IMR-90 (cell line): ENCODE measurements at places on chromosomes 7 and 10. TPM values are rescaled to one million over a fixed set of nuclear protein-coding genes. Genes with fewer than 3 reads are reported as not detected.
A peak's percentile ranks its signal among the peaks of the same experiment; 100 is the strongest.

GRCh38 chr10:123380491-123381085, 226.4 kb downstream of the BUB3 start:
- no peak for DNase-seq

The NYAP1 gene
- total RNA-seq, result 0.18 and 0.28 TPM in 2 replicates

- DNase-seq, result peak; percentile 11
Measured at GRCh38 chr7:44738051-44738723, 10.5 kb upstream of the ZMIZ2 start.

- DNase-seq, result no peak
Measured at GRCh38 chr10:84957427-84957826, 629.0 kb downstream of the CCSER2 start.

The TAS2R16 gene
- not detected in 2 replicates for total RNA-seq

GRCh38 chr7:126715076-126715475, 537.7 kb downstream of the GRM8 start:
- DNase-seq, result no peak

- no peak for DNase-seq
Measured at GRCh38 chr7:97001656-97002554, 3.4 kb upstream of the DLX6 start.

The ACTL6B gene
- not detected in 2 replicates for total RNA-seq

The AIMP2 gene
- 46.9 and 58.6 TPM in 2 replicates for total RNA-seq

GRCh38 chr7:102412548-102412947, 16.4 kb downstream of the PRKRIP1 start:
- DNase-seq, result peak; percentile 13

DNA sequence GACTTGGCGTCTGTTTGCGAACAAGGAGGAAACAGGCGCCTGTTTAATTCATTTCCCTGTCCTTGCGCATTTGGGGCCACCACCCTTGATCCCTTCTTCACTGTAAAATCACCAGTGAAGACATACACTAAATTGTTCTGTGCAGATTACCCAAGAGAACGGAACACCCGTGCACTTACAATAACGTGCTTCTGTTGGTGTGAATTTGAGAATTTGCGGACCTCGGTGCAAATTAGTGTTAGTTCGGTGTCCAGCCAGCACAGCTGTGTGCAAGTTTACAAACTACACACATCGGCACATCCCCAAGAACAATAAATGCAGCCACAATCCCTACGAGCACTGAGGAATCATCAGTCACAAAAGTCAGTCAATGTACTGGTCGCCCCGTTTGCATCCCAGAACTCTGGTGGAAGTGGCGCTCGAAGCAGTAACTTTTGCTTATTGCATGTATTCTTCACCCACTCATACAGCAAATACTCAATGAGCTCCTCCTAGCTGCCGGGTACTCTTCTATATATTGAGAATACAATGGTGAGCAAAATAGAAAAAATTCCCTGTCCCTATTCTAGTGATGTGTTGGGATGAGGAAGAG, 786 bp upstream of the CNOT4 start:
- peak; percentile 41 for DNase-seq

- DNase-seq, result peak; percentile 76
Measured at GRCh38 chr7:121278120-121279021, 50.4 kb upstream of the WNT16 start.

The NPFFR1 gene
- not detected in 2 replicates for total RNA-seq

- no peak for DNase-seq
Measured at GRCh38 chr10:43926875-43927406, 278.3 kb upstream of the ZNF32 start.

The NCF1 gene
- not detected in 2 replicates for total RNA-seq

DNA sequence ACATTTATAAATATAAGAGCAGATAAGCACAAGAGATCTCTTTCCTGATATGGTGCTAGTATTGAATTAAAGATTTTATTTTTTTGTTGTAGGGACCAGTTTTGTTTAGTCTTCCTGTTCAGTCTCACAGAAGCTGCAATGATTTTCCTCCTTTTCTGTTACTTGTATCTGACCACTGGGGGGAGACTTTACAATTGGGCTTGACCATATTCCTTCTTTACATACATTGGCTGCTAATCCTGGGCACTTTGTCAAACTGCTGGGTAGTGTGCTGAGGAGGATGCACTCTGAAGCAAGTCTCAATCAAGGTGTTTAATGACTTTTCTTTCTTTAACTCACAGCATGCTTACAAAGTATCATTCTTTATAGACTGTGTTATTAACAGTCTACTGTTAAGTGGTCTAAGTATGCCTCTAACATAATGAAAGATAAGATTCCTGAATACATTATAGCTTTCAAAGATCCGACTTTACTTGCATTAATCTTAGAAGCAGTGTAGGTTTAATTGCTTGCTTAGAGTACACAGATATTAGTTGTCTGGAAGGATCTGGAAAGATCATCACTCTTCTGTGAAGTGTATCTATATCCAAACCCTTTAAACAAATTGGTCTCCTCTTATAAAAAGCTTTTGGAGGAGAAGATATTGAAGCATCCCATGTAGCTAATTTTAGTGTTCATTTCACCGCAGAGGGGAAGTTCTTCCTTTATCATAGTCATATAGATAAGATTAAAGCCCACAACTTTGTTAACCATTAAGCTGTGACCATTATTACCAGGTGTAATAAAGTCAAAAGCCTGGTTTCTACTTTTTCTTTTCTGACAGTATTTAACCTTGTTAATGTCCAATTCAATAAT, 3.1 kb downstream of the PALS2 start:
- DNase-seq, result peak; percentile 77

DNA sequence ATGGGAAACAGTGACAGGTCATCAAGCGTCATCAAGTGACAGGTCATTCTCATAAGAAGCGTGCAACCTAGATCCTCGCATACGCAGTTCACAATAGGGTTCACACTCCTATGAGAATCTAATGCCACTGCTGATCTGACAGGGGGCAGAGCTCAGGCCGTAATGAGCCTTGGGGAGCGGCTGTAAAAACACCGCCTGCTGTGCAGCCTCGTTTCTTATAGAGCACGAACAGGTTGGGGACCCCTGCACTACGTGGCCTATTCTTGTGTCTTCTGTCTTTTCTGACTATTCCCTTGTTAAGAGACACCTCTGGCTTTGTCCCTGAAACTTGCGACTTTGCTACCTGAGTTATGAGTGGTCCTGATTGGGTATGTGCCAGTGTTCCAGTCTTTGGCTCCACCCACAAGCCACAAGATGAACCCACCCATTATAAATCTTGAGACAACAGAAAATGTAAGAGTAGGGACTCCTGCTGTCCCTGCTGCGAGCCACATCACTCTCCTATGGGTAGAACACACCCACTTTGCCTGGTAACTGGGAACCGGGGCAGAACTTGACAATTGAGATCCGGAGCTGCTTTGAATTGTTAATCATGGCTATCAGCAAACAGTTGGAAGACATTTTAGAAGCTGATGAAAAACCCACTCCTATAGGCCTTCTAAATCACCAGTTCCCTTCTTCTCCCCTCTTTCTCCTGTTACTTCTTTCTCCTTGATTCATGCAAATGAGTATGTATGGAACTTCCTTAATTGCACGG, 55.8 kb upstream of the EXOC4 start:
- DNase-seq, result no peak

GRCh38 chr10:59271160-59271559, 91.2 kb downstream of the FAM13C start:
- no peak for DNase-seq

The CUEDC2 gene
- 43.6 and 55.7 TPM in 2 replicates for total RNA-seq

- DNase-seq, result peak; percentile 56
Measured at GRCh38 chr10:78255214-78255613, 221.6 kb downstream of the RPS24 start.

GRCh38 chr7:7352845-7353244, 170.5 kb downstream of the C1GALT1 start:
- DNase-seq, result no peak

- no peak for DNase-seq
Measured at GRCh38 chr10:108521827-108522492, 1357.5 kb upstream of the SORCS1 start.

GRCh38 chr10:78764846-78765430, 303.8 kb upstream of the ZMIZ1 start:
- no peak for DNase-seq

DNA sequence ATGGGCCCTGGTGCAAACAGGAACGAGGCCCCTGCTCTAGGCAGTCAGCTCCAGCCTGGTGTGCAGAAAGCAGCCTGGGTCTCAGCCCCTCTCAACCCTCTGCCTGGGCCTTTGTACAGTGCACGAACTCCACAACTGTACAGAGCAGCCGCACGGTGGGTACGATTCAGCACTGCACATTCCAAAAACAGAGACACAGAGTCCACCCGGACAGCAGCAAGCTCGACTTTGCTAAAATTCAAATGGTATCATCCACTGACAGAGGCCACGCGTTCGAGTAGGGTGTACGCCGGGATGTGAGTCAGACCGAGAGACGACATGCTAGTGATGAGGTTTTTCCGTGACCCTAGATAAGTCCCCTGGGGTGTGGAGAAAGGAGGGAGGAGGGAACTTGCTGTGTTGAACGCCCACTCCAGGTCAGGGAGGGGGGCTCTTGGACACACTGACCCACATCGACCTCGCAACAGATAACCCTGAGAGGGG, 65.6 kb upstream of the PDGFA start:
- no peak for DNase-seq

DNA sequence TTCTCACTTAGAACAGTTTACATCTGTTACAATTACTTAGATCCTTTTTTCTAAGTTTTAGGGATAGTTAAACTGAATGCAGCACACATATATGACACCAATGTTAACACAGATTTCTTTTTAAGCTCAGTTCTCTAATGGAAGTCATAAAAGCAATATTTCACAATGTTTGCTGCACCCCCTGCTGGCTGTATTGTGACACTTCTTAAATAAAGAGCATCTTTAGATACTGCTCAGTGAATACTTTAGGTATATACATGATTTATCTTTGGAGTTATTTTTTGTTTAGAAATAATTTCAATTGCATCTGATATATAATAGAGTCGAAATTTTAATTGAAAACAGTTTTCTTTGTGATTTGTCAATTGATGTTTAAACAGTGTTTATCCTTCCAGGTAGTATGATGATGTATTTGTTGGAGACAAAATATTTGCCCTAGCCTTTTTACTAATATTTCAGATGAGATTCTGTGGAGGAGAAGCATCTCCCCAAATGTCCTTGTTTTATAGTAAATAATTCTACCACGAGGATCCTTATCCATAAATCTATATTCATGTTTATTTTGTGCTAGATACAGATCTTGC, 174.4 kb downstream of the ST7 start:
- DNase-seq, result peak; percentile 72

GRCh38 chr10:74018241-74018640, 20.3 kb downstream of the VCL start:
- no peak for DNase-seq

- DNase-seq, result no peak
Measured at GRCh38 chr10:62813453-62813852, 2.7 kb downstream of the EGR2 start.

- DNase-seq, result no peak
Measured at GRCh38 chr10:44363716-44364115, 21.2 kb downstream of the CXCL12 start.

The MRC1 gene
- total RNA-seq, result not detected in 2 replicates

The TFR2 gene
- total RNA-seq, result under 0.01 and 0.18 TPM in 2 replicates

The CYP2C8 gene
- total RNA-seq, result not detected in 2 replicates

DNA sequence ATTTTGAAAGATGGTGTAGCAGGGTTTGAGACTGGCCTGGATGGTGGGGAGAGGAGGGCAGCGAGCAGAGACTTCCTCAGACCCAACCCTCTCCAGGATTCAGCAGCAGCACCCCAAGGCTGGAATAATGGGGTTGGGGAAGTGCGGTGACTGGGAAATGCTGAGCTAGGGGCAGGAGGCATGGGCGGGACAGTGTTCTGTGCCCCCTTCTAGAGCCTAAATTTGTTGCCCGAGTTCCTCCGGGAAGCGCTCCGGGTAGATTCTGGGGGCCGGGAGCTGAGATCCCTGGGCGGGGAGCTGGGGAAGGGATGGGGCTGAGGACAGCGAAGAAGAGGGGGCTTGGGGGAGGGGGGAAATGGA, at the start of gene CHAT:
Gene CHAT (plus strand): TSS at position 156 of the 360 bp plus-strand sequence. CDS start 153 bp downstream, at position 309.
- no peak for DNase-seq

The PTPRZ1 gene
- not detected in 2 replicates for total RNA-seq

DNA sequence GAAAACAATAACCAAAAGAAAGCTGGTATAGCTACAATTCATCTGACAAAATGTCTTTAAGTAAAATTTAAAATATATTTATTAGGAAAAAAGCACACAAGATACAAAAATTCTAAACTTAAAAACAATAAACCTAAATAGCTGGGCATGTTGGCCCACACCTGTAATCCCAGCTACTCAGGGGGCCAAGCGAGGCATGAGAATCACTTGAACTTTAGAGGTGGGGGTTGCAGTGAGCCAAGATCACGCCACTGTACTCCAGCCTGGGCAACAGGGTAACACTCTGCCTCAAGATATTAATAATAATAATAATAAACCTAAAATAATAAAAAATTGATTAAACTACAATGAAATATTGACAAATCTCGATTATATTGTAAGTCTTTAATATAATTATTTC, 77.8 kb upstream of the PDK4 start:
- DNase-seq, result no peak

DNA sequence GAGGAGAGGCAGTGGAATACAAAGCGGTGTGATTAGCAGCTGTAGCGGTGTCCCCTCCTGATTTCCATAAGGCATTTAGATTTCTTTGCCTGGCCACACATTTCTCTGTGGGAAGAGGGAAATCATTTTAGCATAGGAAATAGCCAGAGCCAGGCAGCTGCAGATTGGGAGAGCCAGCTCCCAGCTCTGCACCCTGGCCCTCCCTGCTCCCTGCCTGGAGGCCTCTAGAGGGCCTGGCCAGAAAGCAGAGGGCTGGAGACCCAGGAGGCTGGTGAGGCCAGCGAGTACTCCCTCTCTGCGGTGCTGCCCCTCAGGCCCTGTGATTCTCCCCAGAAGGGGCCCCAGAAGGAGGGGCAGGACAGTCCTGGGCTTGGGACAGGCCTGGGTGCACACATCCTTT, 85.7 kb downstream of the C10orf105 start:
- no peak for DNase-seq

DNA sequence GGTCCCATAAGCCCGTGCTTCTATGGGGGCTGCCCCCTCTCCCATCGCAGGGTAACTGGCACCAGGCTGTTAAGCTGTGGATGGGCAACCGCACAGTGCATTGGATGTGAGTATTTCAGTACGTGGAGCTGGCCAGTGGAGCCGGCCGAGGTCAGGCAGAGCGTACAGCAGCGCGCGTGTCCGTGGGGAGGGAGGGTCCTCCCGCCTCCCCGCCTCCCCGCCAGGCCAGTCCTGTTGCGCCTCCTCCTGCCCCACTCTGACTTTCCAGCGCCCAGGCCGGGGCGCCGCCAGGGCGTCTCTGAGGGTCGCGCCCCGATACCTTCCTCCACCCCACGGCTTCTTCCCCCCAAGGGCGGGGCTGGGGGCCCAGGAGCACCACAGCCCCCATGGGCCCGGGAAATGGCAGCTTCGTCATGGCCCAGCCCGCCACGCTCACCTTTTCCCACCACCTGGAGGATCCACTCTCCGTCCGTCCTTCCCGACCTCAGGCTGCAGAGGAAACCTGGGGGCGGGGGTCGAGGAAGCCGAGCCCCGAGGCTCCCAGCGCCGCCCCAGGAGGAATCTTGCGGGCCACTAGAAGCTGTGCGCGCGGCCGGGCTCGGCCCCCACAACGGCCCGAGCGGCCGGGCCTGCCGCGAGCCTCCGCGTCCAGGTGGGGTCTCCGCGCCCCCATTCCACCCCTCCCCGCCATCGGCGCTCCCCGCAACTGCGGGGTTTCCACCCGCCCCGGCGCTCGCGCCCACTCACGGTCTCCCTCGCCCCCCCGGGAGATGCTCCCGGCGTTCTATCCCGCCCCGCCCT, 831 bp upstream of the PFKP start:
- no peak for DNase-seq

The PSD gene
- total RNA-seq, result 1.4 and 2.0 TPM in 2 replicates
